Renal pelvis (tissue), 12 donors: ENCODE measurements at places on chromosomes 3 and 15.

DNA sequence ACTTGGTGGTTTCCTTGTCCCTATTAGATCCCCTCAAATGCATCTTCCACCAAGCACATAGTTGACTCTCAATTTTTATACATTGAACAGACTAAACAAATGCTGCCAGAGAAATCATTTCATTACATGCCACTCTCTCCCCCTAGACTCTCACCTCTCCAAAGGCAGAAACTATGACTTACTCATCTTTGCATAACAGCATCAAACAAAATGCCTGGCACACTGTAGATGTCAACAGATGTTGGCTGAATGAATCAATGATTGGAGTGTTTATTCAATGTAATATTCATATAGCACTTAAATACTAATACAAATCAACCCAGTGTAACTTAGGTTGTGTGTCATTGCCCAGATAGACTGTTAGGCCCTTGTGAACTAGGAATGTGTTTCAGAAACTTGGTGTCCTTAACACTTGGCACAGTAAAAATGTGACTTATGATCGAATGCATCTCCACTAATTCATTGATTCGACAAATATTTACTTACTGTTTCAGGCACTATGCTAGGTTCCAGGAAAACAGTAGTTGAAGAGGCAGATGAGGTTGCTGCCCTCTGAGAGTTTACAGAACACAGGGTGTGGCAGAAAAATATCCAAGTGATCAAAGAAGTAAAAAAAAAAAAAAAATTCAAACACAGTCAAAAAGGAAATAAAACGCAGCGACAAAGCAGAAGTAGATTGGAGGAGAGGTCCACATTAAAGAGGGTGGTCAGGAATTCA, 188.5 kb upstream of the LRRN1 start:
- DNase-seq: no peak

DNA sequence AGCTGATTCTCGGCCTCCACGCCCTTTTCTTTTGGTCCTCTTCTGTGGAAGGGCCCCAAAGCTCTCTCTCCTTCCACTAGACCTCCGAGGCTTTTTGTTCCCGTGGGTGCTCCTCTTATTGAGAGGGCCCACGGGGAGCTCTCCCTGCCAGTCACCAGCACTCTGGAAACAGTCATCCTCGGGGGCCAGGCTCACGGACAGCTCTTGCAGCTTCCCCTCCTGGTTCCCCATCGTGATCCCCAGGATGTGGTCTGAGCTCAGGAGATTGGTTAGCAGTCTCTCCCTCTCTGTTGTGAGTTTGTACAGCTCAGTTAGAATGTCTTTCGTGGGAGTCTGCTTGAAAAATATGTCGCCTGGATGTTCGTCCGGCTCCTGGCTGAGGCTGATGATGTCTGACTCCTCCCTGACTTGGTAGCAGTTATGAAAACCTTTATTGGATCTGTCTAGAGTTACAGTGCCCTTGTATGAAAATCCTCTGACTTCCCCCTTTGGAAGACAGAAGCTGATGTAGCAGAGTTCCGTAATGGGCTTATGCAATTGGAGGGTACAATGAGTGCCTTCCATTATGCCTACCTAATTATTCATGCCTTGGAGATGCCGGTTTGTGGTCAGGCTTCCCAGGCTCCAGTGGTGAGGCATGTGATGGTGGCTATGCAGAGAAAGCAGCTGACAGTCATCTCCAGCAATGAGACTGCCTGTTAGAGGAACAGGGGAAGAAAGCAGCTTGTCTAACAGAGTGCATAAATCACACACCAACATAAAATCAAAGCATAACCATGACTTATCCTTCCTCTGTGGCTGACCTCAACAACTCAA, 40.0 kb downstream of the FMN1 start:
- no peak for DNase-seq

GRCh38 chr3:149466192-149466591, 8.3 kb upstream of the TM4SF4 start:
- DNase-seq: peak; percentile 72

- no peak for DNase-seq
Observed at GRCh38 chr3:104273046-104273649, 1093.6 kb upstream of the ALCAM start.

DNA sequence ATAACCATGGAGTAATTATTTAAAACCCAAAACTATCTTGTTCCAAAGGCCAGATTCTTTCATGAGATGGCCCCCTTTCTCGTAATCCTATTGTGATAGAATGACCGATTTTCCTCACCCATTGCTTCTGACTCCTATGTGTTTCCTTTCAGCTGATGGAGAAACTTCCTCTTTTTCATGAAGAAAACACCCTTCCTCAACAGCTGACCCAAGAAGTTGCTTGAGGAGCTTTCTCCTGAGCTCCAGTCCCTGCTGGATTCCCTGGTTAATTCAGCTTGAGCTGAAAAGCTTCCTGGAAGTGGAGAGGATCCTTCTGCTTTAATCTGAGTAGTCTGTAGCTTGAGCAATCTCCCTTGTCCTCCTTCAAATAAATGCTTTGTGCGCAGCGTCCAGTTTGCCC, 75.0 kb downstream of the BFSP2 start:
- no peak for DNase-seq

GRCh38 chr3:140943781-140944552, 2.3 kb downstream of the SLC25A36 start:
- no peak for DNase-seq

- no peak for DNase-seq
Observed at GRCh38 chr3:177051411-177051810, 145.9 kb downstream of the TBL1XR1 start.

GRCh38 chr3:48247401-48247811, 6.5 kb downstream of the ZNF589 start:
- no peak for DNase-seq

GRCh38 chr3:76566904-76567303, 473.0 kb upstream of the ROBO2 start:
- no peak for DNase-seq

DNA sequence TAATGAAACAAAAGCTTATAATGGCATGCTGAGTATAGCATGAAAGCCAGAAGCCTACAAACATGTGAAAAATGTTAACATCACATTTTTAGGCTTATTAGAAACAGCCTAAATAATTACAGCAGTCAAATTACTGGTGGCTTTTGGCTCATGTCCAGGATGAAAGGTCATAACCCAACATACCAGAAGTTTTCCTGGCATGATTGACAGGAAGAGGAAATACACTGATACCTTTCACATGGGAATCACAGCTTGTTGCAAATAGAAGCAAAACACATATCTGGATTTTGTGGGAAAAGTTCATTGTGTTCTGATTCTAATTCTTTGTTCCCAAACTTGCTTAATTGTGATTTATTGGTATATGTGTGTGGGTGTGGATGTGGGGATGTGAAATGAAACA, 393.5 kb upstream of the ARRDC4 start:
- peak; percentile 35 for DNase-seq

- peak; percentile 27 for DNase-seq
Observed at GRCh38 chr15:86231864-86232721, 152.4 kb downstream of the AGBL1 start.

- peak; percentile 51 for DNase-seq
Observed at GRCh38 chr3:126684218-126684751, 19.8 kb upstream of the CHCHD6 start.

- DNase-seq: no peak
Observed at GRCh38 chr3:31841515-31841914, 139.5 kb downstream of the OSBPL10 start.

- DNase-seq: no peak
Observed at GRCh38 chr15:65796610-65797078, 4.6 kb upstream of the DENND4A start.

DNA sequence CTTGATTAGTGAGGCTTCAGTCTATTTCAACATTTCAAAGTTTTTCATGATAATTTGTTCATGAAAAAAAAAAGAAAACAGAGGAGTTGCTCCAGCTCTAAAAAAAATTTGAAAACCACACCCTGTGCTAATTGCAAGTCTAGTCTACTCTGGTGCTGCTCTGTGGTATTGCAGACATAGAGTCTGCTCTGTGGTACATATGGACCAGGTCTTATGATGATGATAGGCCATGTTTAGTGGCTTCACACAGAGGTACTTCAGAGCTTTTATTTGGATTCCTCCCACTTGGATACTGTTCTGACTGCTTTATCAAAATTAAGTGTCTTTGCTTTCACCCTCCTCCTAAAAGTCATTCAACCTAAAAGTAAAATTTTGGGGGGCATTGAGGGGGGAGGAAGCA, 160.8 kb downstream of the ALCAM start:
- no peak for DNase-seq

DNA sequence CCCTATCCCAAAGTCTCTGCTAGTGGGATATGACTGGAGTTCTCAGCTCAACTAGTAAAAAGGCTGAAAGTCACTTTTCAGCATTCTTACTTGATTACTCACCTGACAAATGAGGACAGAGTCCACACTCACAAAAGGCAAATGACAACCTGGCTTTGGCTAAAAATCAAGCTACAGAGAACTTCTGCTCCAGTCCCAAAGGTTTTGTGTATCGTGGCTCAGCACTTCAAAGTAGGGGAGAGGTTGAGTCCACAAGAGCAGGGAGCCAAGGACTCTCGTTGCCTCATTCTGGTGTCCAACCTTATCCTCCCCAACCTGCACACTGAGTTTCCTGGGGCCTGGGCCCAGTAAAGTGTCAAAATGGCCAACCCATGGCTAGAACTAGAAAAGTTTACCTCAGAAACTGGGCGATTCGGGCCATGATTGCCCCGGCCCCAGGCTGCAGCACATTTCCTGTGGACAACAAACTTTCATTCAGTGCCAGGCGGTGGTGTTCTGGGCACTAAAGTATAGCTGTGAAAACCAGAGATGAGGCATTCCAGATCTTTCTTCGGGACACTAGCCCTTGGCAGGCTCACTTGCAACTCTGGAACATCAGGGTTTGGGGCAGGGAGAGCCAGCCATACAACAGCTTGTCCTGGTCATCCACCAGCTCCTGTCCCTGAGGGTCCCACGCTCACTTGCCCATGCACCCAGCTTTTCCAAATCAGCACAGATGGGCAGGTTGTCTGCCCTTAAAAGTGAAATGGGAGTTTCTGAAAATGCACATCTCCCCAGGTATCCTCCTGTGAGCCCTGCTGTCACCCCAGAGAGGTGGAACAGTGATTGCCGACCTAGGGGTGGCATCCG, 3.1 kb downstream of the ACAA1 start:
- no peak for DNase-seq

- no peak for DNase-seq
Observed at GRCh38 chr3:98744283-98744682, 18.9 kb upstream of the ST3GAL6 start.

GRCh38 chr15:92617549-92618520, 37.7 kb downstream of the FAM174B start:
- no peak for DNase-seq

DNA sequence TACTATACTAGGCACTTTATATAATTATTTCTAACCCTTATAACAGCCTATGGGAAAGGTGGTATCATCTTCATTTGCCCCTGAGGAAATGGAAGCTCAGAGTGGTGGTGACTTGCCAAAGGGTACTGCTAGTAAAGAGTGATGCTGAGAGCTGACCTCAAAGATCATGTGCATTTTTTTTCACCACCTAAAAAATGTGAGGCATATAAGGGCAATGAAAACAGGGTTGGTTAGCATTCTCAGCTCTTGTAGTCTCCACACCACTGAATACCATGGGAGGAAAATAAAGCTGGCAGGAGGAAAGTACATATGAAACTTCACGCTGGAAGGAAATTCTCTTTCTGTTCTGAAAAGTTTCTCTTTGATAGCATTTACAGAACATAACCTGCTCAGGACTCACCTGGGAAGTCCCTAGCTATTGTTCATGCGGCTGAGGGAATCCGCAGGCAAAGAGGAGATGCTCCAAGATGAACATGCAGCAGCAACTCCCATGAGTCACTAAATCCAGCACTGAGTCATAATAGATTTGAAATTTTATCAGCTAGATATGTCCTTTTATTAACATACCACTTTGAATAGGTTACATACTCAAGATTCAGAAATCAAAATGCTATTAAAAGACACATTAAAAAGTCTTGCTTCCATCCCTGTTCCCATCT, 17.3 kb downstream of the FAIM start:
- no peak for DNase-seq

DNA sequence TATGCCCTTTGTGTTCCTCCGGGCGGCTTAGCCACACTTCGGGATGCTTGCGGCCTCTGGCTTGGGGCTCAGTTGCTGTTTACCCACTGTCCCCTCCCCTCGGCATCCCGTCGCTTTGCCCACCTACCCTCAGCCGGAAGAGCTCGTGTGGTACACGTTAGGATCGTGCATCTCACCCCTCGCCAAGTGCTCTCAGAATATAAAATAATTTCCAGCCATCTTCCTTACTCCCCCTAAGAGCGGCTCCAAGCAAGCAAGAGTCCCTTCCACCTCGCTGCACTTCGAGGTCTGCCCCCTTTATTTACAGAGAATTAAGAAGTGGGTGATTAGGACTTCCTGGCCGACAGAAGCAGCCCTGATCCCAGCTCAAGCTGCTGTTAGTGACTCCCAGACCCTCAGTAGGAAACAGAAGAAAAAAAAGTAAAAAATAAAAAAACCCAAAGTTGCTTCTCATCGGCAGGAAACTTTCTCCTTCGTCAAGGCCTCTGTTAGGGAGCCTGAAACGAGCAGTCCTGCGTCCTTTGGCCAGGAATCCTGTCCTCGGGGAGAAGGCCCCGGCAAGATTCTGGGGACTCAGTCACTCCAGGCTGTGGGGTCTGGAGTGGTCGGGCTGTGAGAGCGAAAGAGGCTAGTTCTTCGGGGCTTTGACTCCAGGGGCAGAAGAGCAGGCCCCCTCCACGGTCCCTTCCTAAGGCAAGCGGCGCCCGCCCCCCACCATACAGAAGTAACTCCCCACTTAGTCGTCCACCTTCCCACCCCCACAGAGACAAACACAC, 3.0 kb downstream of the MEIS2 start:
- DNase-seq: no peak

DNA sequence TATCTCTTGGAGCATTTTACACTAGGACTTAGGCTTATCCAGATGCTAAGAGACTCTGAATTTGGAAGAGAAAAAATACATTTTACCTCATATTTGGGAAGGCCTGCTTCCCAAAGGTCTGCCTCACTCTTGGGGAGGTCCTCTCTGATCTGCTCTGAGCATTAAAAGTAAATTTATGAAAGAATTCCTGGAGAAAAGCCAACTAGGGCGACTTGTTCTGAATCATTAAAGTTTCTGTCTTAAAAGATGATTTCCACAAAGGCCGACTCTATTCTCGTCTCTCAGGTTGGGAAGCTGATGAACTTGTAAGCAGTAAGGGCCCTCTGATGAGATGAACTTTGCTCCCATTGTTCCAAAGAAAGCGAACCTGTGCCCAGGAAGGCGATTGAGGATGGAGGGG, 48.7 kb upstream of the HES1 start:
- no peak for DNase-seq

DNA sequence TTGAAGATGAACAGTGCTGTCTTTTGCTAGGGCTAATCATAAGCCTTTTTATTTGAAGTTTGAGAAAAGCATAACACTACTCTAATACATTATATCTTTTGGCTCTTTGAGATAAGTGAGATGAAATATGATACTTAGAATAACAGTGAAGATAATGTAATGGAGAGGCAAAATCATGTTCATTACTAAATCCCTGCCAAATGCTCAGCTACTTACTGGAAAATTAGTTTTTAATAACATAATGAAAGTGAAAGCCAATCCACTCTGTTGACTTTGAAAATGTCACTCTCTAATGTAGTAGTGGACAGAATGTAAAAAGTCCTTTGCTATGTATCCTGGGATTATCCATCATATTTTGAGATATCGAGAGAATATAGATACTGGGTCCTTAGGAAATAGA, 35.9 kb upstream of the MYH15 start:
- no peak for DNase-seq
